NCI-H1694 (cell line): ENCODE measurements at places on chromosomes 4 and X.
A peak's percentile ranks its signal among the peaks of the same experiment; 100 is the strongest.

- DNase-seq: no peak
Measured at GRCh38 chrX:22433292-22434070, 160.8 kb downstream of the CBLL2 start.

- no peak for DNase-seq
Measured at GRCh38 chrX:150635952-150636351, 57.2 kb upstream of the MTMR1 start.

GRCh38 chr4:128275346-128275745, 12.3 kb downstream of the PGRMC2 start:
- no peak for DNase-seq

- DNase-seq: peak; percentile 39
Measured at GRCh38 chrX:65581661-65582339, 47.2 kb upstream of the LAS1L start.

- peak; percentile 13 for DNase-seq
Measured at GRCh38 chrX:74613370-74614092, 893 bp downstream of the RLIM start.
